ENCODE measurements at places on chromosomes 7 and 10.

DNA sequence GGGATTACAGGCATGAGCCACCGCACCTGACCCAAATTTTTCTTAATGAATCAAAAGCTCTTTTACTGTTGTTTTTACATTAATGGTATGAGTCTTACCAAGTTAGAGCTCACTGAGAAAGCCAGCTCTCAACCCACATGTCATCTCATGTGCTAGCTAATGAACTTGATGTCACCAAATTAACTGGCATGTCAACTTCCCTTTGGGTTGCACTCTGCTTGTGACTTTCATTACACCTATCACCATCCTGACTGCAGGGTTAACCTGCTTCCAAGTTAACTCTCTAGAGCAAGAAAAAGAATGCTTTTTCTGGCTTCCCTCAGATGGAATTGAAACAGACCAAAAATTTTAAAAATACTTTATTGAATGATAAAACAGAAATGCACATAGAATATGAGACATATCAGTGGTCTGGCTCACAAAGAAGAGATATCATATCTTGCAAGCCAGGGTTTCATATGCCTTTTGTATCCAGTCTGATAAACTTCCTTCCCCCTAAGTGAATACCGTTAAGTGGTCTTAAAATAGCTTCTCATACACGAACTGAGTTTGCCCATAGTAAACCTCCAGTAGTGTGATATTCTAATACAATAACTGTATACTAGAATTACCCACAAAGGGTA is 42.9 kb upstream of the TRIM24 start:
- no peak for DNase-seq

DNA sequence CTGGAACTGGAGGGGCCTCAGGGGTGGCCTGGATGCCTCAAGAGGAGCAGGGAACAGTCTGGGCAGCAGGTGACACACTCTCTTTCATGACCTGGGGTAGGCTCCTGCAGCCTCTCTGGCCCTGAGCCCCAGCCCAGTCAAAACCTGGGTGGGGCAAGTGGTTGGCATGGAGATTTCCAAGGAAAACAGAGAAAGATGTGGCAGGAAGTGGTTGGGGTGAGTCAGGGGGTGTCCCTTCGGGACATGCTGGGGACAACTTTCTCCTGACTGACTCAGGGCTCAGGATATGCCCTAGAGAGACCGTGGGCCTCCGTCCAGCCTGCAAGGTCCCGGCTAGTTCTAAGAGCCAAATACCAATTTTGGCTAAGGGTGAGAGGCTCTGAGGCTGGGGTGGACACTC is 2.9 kb downstream of the AQP1 start:
- DNase-seq = no peak

GRCh38 chr10:24469993-24470392 is 253.7 kb downstream of the ARHGAP21 start:
- no peak for DNase-seq

DNA sequence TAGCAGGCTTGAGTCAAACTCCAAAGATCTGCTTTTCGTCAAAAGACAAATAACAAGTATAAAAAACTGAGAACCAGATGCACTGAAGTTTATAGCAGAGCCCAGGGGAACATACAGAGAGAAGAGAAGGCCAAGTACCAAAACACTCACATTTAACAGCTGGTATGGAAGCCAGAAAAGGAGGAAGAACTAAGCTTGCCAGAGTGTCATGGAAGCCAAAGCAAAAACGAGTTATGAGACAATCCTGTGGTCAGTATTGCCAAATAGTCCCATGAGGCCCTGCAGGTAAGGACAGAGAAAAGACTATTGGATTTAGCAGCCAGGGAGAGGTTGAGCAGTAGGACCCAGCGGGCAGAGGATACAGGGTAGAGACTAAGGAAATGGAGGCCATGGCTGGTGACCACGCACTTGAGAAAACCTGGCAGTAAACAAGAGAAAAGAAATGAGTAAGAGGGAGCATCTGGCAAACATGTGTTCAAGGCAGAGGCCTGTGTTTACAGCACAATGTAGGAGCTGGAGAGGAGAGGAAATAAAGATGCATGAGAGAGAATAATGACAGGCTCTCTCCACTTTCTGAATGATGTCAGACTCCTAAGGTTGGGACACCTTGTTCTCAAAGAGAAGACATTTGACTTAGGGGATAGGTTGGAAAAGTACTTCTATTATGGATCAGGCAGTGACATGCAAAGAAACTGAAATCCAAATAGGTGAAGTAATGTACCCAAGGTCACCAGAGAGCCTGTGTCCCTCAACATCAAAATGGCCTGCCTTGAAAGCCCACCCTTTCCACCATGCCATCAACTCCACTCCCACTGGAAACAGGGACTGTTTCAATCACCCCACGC is 9.1 kb downstream of the CREB3L2 start:
- DNase-seq = no peak

- DNase-seq = no peak
Measured at GRCh38 chr10:126669168-126669567, 1.3 kb downstream of the C10orf90 start.

DNA sequence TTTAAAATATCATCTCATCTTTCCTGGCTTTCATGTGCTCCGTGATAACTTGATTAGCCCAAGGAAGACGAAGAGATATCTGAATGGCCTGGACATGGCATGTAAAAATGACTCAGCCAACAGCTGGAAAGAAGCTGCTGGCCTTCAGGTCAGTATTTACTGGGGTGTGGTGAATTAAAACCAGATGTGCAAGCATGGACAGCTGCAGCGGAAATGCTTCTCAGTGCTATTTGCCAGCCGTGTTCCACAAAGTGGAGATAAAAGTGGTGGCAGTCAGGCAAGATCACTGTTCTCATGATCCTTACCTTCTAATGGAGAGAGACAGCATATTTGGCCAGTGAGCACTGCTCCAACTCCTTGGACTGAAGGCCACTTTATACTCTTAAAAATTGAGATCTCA is 203.1 kb upstream of the VSTM2A start:
- no peak for DNase-seq

GRCh38 chr10:51896849-51897248 is 197.5 kb upstream of the CSTF2T start:
- DNase-seq = no peak

DNA sequence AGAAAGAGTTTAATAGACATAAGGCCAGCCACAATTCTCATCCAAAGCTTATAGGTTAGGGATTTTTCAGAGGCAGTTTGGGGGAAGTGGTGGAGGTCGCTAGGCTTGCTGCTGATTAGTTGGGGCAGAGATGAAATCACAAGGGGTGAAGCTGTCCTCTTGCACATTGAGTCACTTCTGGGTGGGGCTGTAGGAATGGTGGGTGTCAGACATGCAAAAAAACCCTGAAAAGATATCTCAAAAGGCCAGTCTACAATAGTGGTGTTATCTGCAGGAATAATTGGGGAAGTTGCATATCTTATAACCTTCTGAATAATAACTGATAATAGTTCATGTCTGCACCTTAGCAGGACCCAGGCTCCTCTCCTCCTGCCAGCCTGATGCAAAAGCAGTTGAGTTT is 2.1 kb downstream of the FAM24B start:
- DNase-seq = no peak

DNA sequence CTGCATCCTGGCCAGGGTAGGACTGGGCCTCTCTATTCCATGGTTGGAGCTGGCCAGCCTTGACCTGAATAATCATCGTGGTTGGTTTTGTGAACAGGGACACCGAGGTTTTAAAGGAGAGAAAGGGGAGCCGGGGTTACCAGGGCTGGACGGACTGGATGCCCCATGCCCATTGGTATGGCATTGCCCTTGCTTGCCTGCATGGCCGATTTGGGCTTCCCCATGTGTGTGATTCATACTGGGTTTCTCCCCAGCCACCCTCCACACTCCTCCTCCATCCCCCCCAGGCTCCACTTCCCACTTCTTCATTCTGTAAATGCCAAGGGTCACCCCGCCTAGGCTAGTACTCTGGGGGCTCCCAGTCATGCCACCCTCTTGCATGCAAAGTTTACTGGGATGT is 98.8 kb upstream of the MACROH2A2 start:
- no peak for DNase-seq

Measured in cortex of kidney (tissue), 1 donor.